ENCODE measurements at places on chromosomes 5 and 9.

DNA sequence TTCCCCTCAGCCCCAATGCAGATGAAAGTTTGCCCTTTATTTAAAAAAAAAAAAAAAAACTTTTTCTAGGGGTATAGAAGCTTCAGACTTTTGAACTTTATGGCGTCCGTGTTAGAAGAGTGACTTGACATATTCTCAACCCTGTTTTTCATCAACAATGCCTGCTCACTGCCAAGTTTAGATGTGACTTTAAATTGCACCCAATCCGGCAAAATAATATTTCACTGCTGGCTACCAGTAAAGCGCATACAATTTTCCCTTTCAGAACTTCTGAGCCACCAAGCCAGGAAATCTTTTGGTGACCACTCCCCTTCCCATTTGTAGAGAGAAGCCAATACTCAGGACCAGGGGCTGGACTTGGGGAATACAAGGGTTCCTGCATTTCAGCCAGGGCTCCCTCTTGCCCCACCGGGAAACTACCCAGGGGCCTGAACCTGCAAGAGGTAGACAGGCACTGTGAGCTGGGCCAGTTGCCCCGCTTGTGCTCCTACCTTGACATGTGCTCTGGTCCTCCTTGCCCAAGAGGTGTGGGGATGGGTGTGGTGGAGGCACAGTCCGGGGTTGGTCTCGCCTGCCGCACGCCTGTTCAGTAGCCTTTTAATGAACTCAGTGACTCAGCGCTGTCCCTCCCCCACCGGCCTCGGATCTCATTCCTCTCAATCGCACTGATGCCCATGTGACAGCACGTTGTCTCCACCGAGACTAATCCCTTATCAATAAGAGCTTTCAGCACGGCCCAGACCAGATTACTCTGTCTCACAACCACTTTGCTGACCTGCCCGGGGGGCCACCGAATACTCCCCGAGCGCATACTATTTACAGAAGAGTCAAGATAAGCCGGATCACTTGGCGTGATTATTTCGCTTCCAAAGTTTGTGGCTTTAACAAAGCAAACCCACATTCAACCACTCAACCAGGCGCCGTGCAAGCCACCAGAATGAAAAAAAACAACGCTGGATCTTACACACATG, 226.4 kb downstream of the DCP2 start:
- DNase-seq: no peak

DNA sequence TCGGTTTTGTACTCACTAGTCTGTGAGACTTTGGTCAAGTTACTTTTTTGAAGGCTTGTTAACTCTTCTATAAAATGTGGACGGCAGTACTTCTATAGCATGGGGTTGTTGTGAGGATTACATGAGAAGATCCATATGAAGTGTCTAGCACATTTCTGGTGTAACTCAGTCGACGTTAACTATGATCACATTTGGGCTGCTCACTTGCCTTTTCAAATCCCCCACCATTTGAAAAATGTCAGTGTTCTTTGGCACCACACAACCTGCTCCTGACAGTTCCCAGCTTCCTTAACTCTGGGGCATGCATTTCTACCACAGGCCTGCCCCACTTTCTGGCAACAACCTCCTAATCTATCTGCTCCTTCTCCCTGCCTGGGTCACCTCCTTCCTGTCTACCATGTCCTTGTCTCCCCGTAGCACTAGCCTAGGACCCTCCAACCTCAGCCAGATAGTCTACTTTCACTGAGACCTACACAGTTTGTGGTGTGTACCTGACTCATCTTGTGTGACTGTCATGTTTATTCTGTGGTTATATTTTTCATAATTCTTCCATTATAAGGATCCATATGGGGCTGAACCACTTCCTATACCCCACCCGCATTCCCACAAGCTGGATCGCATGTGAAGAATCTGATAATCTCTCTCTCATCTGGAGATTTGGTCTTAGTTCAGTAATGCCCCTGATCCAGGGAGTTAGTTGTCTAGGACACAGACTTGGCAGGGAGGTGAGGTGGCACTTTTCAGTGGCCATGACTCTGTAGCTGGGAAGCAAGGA, 30.2 kb upstream of the BASP1 start:
- DNase-seq: no peak

DNA sequence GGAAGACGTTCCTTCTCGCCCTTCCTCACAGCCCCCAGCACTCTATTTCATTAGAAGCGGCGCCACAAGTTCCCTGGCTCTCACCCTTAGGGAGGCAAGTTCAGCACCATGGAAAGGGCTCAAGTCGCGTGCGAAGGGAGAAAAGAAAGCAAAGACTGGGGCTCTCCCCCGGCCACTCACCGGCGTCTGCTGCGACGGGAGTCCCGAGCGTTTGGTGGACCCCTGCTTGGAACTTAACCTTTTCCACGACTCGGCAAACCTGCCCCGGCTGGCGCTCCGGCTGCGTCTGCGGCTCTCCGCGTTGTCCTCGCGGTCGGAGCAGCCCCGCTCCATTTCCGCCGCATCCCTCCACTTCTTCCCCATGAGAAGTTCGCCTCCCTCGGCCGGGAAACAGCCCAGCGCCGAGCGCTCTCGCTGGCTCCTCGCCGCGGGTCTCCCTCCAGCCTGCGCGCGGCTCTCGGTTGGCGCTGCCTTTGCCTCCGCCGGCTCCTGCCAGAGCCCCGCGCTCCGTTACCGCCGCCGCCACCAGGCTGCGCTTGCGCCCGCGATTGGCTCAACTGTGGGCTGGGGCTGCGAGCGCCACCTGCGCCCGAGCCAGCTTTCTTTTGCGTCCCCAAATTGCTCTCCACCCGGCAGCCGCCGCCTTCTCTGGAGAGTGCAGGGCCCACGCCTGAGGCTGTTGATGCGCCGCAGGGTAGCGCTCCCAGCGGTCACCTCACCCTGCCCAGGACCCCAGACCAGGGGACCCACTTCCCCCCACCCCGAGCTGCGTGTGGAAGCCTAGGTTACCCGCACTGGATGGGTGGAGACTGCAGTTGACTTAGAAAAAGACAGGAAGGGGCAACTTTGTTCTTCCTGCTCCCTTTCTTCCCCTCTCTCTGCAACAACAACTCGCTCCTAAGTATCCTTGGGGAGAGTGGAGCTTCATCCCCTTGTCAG, 321.6 kb downstream of the CEMIP2 start:
- no peak for DNase-seq

DNA sequence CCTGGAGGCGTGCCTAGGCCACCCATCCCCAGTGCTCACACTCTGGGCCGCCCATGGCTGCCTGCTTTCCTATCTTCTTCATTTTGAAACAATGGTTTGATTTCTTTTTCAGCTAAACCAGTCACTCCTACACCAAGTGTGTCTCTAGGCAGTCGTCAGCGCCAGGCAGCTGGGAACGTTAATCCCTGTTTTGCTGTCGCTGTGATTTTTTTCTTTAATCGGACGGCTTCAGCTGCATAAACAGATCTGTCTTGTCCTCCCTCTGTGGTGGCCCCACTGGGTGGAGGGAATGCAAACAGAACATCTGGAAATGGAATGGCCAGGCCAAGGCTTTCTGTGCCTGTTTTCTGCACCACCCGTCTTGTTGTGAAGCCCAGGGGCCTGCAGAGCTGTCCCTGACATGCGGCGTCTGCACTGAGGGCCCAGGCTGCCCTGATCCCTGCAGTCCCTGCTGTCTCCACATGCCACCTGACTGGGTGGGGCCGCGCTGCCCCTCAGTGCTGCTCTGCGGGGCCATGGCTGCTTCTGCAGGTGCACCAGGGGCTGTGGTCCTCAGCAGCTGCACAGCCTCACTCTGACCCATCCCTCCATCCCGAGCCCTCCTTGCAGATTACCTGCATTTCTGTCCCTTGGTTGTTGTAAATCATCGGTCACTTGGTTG, 51.5 kb downstream of the WNK2 start:
- no peak for DNase-seq

- DNase-seq: no peak
Measured at GRCh38 chr5:66281294-66281693, 137.2 kb downstream of the SREK1 start.

GRCh38 chr5:160158087-160158486, 38.8 kb upstream of the PWWP2A start:
- DNase-seq: no peak

- DNase-seq: no peak
Measured at GRCh38 chr9:100756217-100756616, 178.3 kb downstream of the CAVIN4 start.

DNA sequence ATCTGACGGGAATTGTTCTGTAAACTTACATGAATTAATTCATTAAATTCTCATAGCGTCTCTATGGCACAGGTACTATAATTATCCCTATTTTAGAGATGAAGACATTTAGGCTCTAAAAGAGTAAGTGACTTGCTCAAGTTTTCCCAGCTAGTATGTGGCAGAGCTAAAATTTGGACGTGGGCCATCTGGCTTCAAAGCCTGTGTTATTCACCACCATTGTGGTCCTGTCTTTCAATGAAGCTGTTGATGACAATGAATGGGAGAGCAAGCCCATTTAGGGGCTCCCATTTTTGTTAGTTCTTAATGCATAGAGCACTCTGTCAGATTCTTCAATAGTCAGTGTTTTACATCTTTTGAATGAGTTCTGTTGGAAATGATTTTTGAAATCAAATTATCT, 236.0 kb upstream of the CD180 start:
- DNase-seq: no peak

DNA sequence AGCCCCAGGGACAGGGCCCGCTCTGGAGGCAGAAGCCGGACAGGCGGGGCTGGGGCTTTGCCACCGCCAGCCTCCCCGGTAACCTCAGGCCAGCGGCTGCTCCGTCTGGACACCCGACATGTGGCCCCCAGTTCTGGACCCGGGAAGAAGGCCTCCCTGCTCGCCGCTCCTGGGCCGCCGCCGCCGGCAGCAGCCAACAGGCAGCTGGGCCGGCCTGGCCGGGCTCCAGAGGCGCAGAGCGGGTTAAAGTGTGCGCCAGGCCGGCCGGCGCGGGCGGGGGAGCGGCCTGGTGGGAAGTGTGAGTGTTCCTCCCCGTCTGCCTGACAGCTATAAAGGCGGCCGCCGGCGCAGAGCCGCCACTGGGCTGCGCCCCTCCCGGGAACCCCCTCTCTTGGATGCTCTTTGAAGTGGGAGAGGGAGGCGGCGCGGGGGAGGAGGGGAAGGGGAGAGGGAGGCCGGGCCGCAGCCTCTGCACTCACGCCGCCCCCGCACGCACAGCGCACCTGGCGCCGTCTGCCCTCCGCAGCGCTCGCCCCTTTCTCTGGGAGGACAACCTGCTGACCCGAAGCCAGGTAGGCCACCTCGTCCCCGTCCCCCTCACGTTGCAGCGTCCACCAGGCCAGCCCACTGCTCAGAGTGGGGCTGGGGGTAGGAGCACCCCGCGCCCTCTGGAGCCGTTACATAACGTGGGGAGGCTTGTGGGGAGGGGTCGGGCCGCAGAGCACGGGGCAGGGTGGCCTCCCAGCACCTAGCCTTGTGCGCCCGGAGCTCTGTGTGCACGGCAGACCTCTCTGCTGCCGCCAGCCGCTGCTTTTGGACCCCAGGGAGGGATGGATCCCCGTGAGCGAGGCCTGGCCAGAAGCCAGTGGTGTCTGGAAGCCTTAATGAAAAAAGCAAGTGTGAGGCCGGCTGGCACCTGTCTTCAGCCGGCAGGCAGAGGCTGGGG, at the start of gene ADAMTSL2:
Gene ADAMTSL2, plus strand, starts transcription at position 359 of the 946 bp plus-strand sequence. CDS start 2,009 bp downstream, outside the sequence.
- peak; percentile 27 for DNase-seq

DNA sequence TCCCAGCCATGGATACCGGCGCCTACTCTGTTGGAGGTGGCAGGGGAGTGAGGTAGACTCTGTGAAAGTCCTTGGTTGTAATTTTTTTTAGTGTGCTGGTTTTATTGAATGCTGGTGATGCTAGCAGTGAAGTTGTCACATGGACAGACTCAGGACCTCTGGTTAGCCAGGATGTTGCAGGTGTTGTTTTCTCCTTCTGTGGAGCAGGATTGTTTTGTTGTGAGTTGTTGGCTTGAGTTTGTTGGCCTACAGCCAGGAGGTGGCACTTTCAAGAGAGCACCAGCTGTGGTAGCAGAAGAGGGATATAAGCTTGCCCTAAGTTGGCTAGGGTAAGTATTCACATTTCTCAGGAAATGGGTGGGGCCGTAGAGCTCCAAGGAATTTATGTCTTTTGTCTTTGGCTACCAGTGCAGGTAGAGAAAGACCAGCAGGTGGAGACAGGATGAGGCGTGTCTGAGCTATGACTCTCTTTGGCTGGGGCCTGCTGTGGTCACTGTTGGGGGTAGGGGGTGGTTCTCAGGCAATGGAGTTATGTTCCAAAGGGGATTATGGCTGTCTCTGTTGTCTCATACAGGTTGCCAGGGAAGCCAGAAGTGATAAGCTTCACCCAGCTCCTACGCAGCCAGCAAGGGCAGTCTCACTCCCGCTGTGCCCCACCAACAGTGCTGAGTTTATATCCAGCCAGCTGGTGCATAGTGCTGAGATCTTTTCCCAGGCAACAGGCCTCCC, 248.7 kb downstream of the TAF11L14 start:
- no peak for DNase-seq

DNA sequence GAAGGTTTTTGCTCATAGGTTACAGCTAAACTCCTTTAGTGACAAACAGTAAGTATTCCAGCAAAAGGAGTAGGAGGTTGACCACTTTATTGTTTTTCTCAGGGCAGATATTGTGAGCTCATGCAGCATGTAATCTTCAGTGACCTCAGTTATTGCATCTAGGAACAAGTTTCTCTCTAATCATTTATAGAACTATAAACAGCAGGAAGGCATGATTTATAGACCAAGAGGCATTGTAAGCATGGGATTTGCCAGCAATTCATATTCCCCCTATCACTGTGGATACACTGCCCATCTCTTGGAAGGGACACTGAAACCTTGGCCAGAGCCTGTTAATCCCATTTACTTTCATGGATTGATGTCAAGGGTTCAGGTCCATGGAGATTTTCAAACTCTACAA, 15.4 kb upstream of the FAM170A start:
- no peak for DNase-seq

GRCh38 chr5:117954331-117954730, 1034.0 kb downstream of the DTWD2 start:
- no peak for DNase-seq

- DNase-seq: no peak
Measured at GRCh38 chr5:63255594-63255993, 677.0 kb downstream of the LRRC70 start.

DNA sequence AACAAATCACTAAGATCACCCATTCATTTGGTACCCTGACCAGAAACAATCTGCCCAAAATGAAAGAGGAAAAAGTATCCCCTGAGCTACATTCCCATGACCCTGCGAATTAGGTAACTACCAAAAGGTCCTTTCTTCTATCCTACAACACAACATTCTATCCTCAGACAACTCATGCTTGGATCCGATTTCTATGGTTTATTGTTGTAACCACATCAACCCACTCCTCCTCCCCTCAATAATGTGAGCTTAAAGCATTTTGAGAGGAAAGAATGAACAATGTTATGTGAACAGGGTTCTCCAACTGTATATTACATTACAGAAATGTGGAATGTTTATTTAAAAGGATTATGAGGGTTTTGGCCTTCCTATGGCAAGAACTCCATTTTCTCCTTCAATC, 4.0 kb downstream of the SLC35D2 start:
- no peak for DNase-seq

DNA sequence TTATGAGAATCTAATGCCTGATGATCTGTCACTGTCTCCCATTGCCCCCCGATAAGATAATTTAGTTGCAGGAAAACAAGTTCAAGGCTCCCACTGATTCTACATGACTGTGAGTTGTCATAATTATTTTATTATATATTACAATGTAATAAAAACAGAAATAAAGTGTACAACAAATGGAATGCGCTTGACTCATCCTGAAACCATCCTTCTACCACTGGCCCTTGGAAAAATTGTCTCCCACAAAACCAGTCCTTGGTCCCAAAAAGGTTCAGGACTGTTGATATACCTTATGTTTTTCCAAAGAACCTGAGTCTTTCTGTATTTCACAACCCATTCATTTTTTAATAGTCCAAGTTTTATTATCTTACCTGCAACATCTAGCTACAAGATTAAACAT, 403.5 kb downstream of the TAF11L14 start:
- no peak for DNase-seq

Measured in CD4-positive, alpha-beta T cell treated with Interleukin-15 for 4 hours (primary cell).